ENCODE measurements at places on chromosomes 12 and 14.

DNA sequence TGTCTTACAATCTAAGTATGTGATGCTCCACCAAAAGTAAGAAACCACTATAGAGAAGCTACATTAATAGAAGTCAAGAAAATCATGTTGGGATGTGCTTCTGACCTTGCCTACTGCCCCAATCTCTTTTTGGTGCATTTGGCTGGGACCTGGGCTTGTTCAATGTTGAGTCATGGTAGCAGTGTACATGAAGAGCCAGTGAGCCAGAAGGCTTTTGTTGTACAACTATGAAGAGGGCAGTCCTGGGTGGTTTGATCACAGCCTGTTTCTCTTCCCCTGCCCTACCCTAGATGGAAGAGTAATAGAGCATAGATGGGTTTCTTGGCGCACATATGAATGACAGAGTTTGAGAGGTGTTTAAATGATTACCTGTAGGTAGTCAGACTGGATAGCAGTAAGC is 56.4 kb downstream of the UBR7 start:
- no peak for DNase-seq

DNA sequence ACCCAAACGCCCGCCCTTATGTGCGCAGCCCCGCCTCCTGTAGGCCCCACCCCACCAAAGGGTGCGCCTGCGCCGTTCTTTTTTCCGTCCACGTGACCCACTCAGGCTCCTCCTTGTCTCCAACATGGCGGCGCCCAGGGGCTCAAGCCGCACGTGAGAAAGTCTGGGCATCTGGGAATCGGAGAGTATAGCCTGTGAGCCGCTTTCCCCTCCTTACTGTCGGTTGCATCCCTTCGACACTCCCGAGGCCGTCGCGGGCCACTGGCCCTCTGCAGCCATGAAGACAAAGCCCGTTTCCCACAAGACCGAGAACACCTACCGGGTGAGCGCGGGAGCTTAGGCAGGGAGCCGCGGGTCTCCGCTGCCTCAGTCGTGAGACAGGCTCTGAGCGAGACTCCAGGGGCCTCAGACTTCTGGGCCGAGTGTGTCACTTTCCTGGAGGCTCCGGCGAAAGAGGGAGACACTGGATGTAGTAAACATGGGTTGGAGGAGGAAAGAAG is at the start of gene UTP20:
Gene UTP20, plus strand, starts transcription at position 100 of the 500 bp plus-strand sequence. Its CDS starts 178 bp downstream, at position 278.
- peak; percentile 89 for DNase-seq

- no peak for DNase-seq
These were observed 26.8 kb downstream of the EMP1 start for GRCh38 chr12:13223179-13223804.

- DNase-seq: no peak
These were observed 6.8 kb downstream of the KIF26A start for GRCh38 chr14:104144911-104145825.

GRCh38 chr14:67650694-67651093 is 23.7 kb downstream of the VTI1B start:
- DNase-seq: no peak
